ENCODE measurements at places on chromosomes 4 and X.

- DNase-seq: no peak
Observed at GRCh38 chr4:168119890-168120289, 27.6 kb downstream of the ANXA10 start.

- DNase-seq: no peak
Observed at GRCh38 chr4:98203332-98204235, 57.6 kb upstream of the RAP1GDS1 start.

- no peak for DNase-seq
Observed at GRCh38 chr4:57172065-57172464, 61.9 kb upstream of the IGFBP7 start.

- DNase-seq: no peak
Observed at GRCh38 chr4:41257257-41257901, 651 bp downstream of the UCHL1 start.

GRCh38 chr4:99811850-99812249, 4.8 kb upstream of the DAPP1 start:
- DNase-seq: no peak

- no peak for DNase-seq
Observed at GRCh38 chr4:32180086-32180485, 1459.9 kb downstream of the PCDH7 start.

DNA sequence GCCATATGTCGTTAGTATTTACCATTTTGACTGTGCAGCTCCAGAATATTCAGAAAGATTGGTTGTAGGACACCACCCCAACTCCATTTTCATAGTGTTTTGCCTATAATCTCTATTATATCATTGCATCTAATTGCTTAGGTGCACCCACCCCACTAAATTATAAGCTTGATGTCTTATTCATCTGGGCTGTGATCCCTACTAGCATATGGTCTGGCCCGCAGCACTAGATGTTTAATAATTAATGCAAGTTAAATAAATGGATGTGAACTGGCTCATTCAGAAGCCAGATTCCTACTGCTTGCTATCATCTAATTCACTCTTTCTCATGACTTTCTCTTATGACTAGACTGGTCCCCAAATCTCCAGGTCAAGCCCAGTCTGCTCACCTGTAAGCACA, 143.5 kb downstream of the RELL1 start:
- no peak for DNase-seq

DNA sequence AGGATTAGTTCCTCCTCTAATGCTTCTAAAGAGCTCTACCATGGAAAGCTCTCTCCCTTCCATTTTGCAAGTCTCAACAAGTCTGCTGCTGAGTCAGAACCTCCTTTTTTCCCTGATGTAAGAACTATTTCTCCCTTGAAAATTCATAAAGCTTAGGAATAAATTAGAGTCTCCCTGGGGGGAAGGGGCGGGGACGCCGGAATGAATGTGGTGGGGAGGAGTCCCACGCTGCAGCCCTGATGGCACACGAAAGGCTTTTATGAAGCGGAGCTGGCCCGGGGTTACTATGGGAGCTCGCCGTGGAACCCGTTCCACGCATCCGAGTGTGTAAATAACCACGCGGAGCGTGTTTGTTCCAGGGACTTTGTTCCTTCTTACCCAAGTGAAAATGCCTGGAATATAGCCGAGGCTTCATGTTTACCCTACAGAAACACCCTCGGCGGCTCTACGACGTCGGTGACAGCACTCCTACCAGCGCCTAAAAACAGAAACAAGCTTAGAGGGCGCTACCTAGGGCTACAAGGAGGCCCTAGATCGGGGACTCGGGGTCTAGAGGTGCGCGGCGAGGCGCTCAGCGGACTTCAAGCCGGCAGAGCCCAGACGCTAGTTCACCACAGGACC, 923 bp upstream of the CPEB2 start:
- peak; percentile 16 for DNase-seq

GRCh38 chr4:138039010-138039409, 203.1 kb downstream of the SLC7A11 start:
- DNase-seq: no peak

DNA sequence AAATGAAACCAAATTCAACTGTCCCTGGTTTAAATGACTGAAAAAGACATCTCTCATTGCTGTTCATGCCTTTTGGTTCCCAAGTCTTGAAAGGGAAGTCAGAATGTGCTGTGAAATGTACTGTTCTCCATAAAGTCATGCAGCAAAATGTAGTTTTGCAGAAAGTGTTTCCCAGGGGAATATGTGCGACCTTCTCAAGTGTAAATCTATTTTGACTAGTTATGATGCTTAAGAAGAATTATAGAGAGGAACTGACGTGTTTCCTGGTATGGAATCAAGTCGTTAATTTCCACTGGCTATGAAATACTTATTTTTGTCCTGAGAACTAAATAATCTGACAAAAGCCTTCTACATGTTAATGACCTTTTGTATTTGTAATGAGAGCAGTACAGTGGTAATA, 223.1 kb downstream of the CLCN4 start:
- DNase-seq: no peak

- DNase-seq: no peak
Observed at GRCh38 chr4:103634236-103634635, 85.5 kb downstream of the TACR3 start.

Data from stimulated activated CD8-positive, alpha-beta memory T cell treated with anti-CD3 and anti-CD28 coated beads, Interleukin-4, amount 100 ng/mL, for 1 hour (primary cell).